ENCODE measurements at places on chromosomes 5 and 9.

DNA sequence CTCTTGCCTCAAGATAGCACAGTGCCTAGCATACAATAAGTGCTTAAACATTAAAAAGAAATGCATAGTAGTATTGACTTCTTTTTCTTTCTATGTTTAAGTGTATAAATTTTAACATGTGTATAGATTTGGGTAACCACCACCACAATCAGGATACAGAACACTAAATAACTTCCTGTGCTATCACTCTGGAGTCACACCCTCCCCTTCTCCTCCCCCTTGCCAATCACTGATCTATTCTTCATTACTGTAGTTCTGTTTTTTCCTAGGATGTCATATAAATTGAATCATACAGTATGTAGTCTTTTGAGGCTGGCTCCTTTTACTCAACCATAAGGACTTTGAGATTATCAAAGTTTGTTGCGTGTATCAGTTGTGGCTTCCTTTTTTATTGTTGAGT, 68.5 kb downstream of the OSTF1 start:
- no peak for DNase-seq

DNA sequence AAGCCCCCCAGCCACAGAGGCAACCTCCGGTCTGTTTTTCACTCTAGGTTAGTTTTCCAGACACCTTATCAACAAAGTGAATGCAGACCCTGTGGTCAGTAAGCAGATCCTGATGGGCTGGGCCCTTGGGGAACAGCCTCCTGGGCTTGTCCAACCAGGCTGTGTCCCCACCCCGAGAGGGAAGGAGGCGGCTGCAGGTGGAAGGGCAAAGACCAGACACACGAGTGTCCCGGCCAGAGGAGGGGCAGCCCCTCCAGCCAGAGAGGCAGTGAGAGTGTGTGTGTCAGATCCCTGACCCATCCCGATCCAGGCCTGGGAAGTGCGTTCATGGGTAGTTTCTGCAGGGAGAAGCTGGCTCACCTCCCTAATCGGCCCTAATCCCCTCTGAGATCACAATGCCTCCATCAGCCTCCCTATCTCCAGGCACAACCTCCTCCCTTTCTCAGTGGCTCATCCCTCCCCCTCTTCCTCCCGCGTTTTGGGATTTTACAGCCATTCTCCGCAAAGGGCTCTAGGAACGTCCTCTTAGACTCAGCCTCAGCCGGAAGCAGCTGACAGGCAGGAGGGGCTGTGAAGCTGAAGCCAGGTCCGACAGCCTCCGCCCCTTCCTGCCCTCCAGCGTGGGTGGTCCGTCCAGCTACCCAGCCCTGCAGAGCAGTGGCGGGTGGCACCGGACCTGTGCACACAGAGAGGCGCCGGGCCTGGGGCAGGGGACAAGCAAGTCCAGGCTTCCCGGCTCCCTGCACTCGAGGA, 9.7 kb downstream of the SLC12A7 start:
- no peak for DNase-seq

GRCh38 chr5:151703227-151703626, 16.5 kb upstream of the SPARC start:
- no peak for DNase-seq

GRCh38 chr5:18764161-18764560, 1129.9 kb downstream of the TAF11L14 start:
- DNase-seq, result no peak

GRCh38 chr9:116435706-116436105, 251.4 kb upstream of the TRIM32 start:
- DNase-seq, result no peak
